ENCODE measurements at places on chromosomes 6 and 20.

- no peak for DNase-seq
Observed at GRCh38 chr6:2719093-2719455, 31.6 kb downstream of the MYLK4 start.

DNA sequence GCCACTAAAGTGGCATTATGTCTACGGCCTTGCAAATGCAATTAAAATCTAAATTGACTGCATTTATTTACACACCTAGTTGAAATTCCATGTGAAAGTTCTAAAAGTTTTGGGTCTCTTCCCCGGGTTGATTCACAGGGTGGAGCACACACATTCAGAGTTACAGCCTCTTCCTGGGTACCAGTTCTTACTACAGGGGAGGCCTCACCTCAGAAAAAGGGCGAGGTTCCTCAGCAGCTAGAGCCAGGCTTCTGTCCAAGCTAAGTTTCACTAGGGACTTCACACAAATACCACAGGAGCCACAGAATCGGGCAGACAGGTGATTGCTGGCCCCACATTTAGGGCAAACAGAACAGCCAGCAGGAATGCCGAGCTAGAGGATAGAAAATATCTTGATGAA, 52.7 kb downstream of the DZANK1 start:
- no peak for DNase-seq

DNA sequence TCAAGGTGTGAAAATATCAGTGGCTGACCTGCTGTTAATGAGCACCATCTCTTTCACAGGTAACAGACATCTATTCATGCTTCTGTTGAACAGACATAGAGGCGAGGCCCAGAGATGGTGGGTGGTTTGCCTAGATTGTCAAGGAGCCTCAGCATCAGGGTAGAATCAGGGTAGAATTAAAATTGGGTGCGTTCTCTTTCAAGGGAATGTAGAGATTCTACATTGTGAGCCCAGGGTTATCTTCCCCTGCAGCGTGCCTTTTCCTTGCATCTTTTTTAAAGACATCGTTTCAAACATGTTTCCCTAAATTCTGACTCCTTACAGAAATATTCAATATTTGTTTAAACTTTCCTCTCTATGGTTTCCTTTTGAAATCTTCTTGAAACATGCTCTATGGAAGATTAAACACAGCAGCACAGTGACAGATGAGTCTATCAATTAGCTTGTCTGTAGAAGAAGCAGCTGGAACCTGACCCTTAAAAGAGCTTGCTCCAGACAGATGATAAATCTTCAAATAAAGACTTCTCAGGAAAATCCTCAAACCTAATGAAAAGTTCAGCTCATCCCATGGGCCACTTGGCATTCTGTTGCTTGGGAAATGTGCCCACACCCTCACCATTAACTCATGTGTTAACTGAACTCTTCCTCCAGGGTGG, 119.8 kb downstream of the IPCEF1 start:
- DNase-seq = no peak

GRCh38 chr20:63286781-63287696, 5.9 kb upstream of the COL20A1 start:
- DNase-seq = no peak

DNA sequence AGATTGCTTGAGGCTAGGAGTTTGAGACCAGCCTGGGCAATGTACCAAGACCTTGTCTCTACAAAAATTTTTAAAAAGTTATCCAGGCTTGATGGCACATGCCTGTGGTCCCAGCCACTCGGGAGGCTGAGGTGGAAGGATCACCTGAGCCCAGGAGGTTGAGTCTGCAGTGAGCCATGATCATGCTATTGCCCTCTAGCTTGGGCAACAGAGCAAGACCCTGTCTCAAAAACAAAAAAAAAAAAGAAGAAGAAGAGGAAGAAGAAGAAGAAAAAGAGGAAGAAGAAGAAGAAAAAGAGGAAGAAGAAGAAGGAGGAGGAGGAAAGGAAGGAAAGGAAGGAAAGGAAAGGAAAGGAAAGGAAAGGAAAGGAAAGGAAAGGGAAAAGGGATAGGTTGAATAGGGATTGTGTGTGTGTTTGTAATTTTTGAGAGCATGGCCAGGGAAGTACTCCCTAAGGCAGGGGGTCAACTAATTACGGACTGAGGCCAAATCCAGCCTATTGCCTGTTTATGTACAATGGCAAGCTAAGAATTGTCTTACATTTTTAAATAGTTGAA, 43.0 kb upstream of the ZNF217 start:
- DNase-seq = no peak

DNA sequence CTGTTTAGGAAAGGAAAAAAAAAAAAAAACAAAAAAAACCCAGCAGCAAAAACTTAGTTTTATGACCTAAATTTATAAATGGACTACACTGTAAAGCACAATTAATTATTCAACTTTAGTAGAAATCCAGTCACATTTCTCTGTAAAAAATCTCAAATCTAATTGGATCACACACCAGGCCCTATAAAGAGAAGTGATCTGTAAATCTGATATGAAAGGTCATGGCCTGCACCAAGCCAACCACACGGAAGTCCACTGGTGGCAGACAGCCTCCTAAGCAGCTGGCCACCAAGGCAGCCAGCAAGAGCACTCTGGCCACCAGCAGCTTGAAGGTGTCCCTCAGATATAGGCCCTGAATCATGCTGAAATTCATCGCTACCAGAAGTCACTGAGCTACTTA, 131.6 kb downstream of the HFE start:
- DNase-seq = no peak
